ENCODE measurements at places on chromosomes 12 and 14.
A peak's percentile ranks its signal among the peaks of the same experiment; 100 is the strongest.

DNA sequence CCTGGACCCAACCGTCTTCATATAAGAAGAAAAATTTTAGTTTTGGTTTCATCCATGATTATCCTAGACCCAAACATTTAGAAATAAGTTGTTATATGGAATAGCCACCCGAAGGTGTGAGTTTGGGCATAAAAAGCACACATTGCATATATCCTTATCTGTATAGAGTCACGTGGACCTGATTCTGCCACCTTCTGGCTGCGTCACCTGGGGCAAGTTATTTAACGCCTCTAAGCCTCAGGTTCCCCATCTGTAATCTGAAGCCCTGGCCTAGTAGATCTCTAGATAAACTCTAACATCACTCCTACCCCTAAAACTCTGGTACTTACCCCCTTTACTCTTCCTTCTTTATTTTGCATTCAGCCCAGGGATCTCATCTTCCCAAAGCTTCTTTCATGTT is 14.3 kb upstream of the KRT5 start:
- DNase-seq, result no peak

DNA sequence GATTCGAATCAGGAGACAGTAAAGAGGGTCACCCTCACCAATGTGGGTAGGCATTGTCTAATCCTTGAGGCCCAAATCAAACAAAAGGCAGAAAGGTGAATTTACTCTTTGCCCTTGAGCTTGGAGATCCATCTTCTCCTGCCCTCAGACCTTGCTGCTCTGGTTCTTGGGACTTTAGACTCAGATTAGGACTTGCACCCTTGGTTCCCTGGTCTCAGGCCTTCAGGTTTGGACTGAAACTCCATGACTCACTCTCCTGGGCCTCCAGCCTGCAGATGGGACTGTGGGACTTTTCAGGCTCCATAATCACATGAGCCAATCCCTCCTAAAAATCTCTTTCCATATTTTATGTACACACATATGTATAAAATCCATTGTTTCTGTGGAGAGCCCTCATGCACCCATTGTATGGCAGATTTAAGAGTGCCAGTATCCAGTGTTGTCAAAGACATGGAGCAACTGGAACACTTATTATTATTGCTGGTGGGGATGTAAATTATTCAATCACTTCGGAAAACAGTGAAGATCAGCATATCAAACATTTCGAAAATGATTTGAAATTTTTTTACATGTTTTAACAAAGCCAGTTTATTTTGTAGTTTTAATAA is 48.7 kb downstream of the EID3 start:
- DNase-seq, result no peak

DNA sequence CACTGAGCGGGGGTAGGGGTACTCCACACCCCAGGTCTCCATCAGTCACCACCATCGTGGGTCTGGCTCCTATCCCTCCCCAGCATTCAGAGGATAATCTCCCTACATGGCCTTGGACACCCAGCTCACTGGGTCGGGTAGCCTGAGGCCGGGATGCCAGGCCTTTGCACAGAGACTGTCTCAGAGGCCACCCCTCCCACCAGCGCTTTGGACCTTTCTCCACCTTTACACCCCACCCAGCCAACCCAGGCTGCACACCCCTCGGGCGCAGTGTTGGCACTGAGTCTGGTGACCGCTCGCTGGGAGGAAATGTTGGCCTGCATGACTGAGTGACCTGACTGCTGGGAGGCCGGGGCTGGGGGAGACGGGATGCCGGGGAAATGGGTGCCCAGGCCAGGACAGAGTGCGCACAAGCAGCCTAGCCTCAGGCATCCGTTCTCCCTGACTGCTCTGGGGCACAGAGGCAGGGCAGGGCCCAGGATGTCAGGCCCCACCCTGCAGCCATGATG is 10.6 kb upstream of the LBHD2 start:
- no peak for DNase-seq

DNA sequence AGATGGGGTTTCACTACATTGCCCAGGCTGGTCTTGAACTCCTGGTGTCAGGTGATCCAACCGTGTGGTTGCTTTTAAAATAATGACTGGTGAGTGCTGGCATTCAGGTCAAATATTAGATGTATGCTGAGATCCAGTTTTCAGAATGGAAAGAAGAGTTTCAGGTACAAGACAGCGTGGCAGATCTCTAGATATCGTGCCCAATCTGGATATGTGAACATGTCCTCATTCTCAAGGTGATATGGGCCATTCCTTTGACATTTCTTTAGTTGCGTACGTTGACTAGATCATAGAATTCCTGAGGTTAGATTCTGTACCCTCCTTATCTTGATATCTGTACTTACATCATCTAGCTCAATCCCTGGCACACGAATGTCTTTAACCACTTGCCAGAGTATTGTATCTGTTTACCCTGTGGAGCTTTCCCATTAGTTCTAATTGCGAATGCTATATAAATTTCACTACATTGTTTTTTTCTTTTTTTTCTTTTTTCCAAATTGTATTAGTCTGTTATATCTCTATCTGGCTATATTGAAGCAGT is 80.2 kb downstream of the ANO6 start:
- no peak for DNase-seq

- DNase-seq, result no peak
Observed at GRCh38 chr12:32179011-32179395, 72.4 kb downstream of the BICD1 start.

DNA sequence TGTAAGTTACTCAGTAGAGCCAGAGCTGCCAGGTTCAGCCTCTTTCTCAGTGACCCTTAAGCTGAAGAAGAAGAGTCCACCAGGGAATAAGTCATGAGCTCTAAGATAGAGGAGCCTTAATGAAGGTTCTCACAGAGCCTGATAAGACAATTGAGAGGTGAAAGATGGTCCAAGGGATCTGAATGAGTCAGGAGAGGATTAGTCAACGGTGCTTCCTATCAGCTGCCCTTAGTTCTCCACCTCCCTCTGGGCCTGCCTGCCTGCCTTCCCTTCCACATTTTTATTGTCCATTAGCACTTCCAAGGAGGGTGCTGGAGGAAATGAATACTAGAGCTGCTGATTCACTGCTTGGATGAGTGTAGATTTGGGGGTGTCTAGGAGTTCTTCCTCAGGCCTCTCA is 161.7 kb upstream of the RMST start:
- no peak for DNase-seq

GRCh38 chr14:102088012-102088792 is 1.4 kb upstream of the HSP90AA1 start:
- DNase-seq, result peak; percentile 65

GRCh38 chr12:75974323-75975187 is 57.0 kb downstream of the PHLDA1 start:
- DNase-seq, result no peak

- no peak for DNase-seq
Observed at GRCh38 chr12:58873496-58873895, 46.8 kb downstream of the LRIG3 start.
